ENCODE measurements at places on chromosomes 11 and 22.

DNA sequence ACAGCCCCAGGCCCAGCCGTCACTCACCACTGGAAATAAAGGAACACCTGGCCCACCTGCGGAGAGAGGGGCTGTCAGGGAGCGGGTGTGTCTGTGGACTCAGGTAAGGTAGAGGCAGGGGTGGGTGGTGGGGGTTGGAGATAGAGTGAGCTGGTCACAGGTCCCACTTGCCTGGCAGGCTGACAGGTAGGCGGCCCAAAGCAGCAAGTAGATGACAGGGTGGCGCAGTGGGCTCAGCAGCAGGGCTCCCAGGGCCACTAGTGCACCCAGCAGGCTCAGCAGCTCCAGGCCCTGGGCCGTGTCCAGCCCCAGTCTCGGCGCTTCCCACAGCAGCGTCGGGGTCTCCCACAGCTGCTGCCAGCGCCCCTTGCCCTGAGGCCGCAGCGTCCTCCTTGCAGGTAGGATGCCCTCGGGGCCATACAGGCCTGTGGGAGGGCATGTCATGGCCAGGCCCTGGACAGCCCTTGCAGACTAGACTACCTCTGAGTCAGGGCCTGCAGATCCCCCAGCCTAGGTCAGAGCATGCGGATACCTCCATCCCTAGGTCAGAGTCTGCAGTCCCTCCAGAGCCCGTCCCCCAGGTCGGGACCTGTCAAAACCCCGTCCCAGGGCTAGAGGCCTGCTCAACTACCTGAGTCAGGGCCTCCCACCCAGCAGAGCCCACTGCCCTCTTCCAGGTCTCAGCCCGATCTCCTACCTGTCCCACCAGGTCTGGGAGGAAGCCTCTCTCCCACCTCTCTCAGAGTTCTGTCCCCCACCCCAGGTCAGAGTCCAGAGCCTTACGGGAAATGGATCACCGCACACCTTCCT is 686 bp downstream of the LMF2 start:
- DNase-seq: no peak

GRCh38 chr22:34761111-34761510 is 304.8 kb upstream of the ISX start:
- DNase-seq: peak; percentile 62

DNA sequence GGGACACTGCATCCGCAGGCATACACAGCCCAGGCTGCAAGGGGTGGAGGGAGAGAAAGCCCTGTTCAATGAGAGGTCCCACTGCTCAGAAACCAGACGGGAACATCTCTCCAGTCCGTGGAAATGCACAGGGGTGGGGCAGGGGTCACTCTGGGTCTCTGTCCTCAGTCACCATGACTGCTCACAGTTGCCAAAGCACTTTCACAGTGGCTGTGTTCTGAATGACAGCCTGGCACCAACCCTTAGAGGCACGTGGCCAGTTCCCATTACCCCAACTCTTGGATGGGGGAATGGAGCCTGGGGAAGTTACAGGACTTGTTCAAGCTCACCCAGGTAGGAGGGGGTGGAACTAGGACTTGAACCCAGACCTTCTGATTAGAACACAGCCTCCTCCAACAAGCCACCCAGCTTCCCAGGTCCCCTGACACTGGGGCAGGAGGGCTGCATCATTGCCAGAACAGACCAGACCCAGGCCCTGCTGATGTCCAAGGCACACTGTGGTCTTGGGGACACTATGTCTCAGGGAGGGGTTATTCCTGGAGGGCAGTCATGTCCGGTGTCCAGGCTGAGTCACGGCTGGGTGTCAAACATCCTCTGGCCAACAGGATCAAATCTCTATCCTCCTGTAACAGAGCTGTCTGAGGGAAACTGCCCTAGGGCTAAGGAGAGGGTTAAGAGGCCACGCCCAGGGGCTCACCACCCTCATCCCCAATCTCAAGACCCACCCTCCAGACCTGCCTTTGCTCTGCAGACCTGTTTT is 8.2 kb downstream of the ZNF70 start:
- no peak for DNase-seq

DNA sequence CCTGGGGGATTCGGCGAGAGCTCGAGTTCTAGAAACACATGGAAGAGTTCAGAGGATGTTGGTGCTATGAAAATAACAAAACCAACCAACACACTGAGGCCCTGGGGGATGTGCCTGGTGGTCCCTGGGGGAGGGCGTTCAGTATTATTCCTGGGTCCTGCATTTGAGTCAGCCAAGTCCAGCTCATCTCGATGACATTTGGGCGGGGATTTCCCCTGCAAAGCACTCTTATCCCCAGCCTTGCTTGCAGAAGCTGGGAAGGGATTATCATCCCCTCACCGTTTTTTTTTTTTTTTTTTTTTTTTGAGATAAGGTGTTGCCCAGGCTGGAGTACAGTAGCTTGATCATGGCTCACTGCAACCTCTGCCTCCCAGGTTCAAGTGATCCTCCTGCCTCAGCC is 2.1 kb upstream of the SMIM38 start:
- DNase-seq: no peak

All from SK-MEL-5 (cell line).